ENCODE measurements at places on chromosomes 6 and 20.
A peak's percentile ranks its signal among the peaks of the same experiment; 100 is the strongest.

GRCh38 chr6:56953597-56954402 is 1.1 kb upstream of the BEND6 start:
- DNase-seq = no peak

DNA sequence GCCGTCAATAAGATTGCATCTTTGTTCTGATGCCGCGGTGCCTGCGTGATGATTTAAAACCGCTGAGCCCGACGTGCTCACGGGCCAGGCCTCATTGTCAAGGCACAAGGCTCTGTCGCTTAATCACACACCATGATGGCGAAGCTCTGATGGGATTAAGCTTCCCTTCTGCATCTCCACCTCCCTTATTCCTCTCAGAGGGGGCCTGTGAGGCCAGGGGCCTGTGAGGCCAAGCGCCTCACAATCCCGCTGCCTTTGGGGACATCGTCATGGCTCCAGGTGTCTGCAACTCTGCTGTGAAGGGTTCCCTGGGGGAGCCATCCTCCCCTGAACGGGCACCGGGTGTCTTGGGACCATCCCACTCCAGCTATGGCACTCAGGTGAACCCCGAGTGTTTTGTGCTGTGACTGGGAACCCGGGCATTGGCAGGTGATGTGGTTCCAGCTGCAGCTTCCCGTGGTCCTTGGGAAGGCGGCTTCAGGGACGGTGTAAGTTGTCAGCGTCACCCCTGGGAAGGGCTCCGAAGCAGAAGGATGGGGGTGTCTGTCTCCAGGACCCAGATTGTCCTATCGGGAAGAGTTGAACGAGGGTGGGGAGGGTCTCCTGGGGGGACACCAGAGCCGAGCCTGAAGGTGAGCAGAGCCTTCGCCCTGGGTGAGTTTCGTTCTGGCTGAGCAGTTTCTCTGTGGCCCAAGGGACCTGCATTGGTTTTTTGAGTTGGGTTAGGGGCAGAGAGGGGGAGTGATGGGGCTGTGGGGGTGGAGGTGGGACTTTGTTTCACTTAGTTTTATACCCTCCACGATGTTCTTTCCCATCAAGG is 18.0 kb upstream of the BHLHE23 start:
- DNase-seq = no peak

DNA sequence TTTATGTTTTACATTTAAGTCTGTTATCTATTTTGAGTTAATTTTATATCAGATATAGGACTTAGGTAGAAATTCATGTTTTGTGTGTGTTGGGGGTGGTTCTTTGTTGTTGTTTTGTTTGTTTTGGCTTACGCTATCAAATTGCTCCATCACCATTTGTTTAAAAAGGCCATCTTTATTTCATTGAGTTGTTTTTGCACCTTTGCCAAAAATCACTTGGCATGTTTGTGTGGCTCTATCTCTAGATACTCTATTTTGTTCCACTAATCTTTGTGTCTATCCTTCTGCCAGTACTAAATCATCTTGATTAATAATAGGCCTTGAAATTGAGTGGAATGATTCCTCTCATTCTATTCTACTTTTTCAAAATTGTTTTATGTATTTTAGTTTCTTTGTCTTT is 7.4 kb downstream of the CYP39A1 start:
- DNase-seq = no peak

DNA sequence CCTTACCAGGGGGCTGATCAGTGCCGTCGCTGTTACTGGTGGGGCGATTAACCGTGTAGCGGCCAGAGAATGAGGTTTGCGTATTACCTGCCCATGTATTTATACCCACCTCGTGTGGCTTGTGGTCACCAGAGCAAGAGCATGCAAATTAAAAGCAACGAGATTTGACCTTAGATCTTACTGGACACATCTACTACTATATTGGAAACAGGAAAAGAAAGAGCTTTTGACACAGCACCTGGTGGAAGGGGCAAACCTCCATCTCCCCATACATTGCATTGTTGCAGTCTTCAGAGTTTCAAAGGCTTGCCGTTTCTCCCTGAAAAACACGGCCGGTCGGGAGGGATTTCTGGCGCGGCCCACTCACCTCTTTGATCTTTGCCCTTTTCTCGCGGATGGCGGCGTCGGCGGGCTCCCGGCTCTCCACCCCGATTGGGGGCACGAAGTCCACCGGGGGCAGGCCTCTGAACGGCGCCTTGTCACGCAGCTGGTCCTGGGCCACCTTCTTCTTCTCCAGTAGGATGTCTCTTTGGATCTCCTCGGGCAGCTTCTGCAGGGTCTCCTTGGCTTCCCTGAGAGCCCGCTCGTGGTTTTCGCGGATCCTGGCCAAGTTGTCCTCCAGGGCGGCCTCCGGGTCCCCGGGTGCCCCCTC is 1.3 kb downstream of the MAN1A1 start:
- DNase-seq = peak; percentile 15

DNA sequence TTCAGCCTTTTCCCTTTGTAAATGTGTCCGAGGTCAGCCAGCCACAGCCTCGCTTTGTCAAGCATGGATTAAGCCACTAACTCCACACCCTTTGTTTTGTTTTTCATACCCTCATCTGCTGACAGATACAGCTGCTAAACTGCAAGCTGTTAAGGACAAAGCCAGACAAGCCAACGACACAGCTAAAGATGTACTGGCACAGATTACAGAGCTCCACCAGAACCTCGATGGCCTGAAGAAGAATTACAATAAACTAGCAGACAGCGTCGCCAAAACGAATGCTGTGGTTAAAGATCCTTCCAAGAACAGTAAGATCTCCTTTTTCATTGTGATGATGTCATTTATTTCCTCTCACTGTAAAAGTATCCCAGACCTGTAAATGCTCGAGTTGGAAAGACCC is 269.3 kb downstream of the ARHGAP18 start:
- DNase-seq = peak; percentile 53

DNA sequence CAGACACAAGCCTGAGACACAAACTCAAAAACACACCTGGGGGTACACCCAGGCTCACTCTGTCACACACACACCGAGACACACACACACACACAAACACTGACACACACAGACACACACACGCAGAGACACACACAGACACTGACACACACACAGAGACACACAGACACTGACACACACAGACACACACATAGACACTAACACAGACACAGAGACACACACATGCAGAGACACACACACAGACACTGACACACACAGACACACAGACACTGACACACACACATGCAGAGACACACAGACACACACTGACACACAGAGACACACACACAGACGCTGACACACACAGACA is 14.4 kb upstream of the ABHD16B start:
- DNase-seq = no peak

DNA sequence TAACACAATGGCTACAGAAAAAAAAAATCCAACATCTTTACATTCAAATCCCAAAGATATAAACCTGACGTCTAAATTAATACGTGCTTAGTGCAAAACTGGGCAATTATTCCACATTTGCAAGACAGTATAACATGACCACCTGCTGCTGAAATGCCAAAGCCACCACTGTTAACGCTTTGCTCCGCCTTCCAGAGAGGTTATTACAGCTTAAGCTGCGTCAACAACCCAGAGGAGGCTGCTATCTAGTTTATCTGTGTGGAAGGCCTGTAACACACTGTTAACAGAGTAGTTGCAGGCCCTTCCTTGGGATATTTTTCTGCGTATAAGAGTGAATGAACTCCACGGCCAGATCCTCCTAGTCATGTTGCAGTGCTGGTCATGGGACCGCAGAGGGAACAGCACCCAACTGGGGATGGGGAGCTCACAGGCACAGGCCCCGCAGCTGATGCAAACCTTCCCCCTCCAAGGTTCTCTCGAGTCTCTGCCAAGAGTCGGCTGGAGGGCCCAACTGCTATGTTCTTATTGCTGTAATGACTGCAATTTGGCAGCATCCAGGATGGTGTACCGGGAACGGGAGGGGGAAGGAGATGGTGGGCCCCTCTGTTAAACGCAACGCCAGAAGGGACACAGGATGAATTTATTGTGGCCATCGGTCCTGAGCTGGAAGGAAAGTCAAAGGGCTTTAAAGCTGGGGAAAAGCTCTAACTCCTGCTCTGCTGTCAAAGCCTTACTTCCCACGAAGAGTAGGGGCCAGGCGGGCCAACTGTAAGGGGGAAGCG is 993 bp upstream of the NCOA7 start:
- DNase-seq = peak; percentile 73

DNA sequence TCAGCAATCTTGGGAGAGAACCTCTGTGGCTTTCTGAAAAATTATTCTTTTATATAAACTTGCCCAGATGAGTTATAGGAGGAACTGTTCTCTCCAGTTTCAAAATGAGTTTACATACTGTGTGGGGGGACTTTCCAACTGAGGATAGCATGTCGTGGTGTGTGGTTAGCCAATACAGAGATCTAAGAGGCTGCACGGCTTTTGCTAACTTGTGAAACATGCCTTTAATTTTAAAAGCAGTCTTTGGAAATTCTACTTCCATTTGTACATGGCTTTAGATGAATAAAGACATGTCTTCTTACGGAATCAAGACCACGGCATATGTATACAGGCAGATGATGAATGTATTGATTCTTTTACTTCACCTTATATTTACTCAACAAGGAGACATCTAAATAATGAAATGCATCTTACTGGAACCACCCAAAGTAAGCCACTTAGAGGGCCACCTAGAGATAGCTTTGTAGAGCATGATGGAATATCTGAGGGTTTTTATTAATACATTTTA is 39.8 kb downstream of the HIVEP1 start:
- no peak for DNase-seq

- DNase-seq = no peak
These were observed 295.3 kb upstream of the FOXQ1 start for GRCh38 chr6:1016329-1017302.

GRCh38 chr6:38234141-38234540 is 405.6 kb downstream of the BTBD9 start:
- no peak for DNase-seq

GRCh38 chr6:41741625-41742490 is 5.3 kb downstream of the PGC start:
- DNase-seq = no peak

- no peak for DNase-seq
These were observed 54.7 kb downstream of the SMOC2 start for GRCh38 chr6:168495636-168496035.

- DNase-seq = peak; percentile 32
These were observed 103.1 kb upstream of the SPACA1 start for GRCh38 chr6:87944541-87944954.

GRCh38 chr6:89555806-89556205 is 82.7 kb downstream of the LYRM2 start:
- DNase-seq = no peak

- no peak for DNase-seq
These were observed 29.6 kb downstream of the GSS start for GRCh38 chr20:34925981-34926380.

GRCh38 chr20:62133051-62133845 is 9.9 kb downstream of the PSMA7 start:
- DNase-seq = peak; percentile 45

DNA sequence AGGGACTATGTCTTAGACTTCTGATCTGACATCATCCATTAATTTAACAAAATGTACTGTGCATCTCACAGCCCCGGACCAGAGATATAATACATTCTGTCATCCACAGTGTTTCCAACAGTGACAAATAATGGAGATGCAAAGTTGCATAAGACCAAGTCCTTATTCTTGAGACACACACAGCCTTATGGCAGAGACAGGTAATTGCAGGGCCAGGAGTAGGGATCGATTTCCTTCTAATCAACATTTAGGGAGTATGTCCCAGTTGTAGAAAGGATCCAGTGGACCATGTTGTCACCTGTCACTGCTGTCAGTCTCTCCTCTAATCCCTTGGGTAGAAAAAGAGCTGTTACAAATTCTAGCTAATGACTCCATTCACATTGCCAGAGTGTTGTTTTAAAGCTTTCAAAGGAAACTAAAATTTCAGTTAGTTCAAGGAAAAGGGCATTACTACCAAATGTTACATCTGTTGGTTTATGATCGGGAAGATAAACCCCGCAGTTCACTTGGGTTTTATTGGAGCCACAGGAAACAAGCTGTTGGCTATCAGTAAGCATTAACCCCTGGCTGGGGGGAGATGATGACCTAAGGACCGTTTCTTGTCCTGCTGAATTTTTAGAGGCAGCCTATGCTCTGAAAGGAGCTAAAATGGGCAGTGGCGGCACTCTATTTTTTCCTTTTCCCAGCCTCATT is 111.4 kb upstream of the ATXN1 start:
- no peak for DNase-seq

DNA sequence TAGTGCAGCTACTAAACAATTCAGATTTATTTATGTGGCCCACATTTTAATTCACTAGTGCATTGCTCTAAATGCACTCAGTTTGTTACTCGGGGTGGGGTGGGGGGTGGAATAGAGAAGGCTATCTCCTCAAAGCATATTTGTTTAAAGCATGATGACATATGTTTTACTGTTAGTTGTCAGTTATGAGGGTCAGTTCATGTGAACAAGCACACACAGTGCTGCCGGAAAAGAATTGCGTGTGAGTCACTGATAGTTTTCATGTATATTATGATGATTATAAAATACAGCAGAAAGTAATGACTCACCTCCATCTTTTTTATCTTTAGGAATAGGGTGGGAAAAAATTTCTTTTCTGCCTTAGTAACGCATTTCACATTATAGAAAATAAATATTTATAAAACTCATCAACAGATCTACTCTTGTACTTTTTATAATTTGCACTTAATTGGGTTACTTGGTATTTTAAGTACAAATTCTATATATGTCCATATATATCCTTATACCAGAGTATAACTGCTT is 42.2 kb upstream of the STXBP5 start:
- no peak for DNase-seq

DNA sequence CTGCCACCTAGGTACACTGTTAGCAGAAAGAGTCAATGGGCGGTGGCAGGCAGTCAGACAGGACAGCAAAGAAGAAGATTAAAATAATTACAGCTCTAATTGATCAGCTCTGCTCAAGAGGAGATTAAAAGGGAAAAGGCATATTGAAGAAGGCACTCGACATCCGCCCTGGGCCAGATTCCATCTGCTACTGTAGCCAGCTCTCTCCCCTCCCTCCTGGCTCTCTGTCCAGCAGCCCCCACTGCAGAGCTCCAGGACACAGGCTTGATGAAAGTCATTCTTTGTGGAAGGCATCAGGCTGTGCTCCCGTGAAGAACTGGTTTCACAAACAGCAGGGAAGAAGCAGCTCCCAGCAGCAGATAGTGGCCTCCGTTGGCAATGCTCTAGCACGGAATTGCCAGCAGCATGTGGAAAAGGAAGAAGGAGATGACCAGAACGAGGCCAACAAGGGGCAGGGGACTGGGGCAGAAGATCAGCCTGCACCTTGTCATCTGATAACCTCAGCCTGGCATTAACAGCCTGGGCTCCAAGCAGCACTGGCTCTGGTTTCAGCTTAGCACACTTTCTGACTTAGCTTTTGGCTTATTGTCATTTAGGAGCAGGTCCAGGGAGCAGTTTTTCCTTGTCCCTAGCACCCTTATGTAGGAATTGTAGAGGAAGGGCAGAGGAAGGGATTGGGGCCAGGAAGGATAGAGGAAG is 465.9 kb downstream of the KIF16B start:
- DNase-seq = no peak

- DNase-seq = no peak
These were observed 166.1 kb upstream of the CST7 start for GRCh38 chr20:24782801-24783630.

DNA sequence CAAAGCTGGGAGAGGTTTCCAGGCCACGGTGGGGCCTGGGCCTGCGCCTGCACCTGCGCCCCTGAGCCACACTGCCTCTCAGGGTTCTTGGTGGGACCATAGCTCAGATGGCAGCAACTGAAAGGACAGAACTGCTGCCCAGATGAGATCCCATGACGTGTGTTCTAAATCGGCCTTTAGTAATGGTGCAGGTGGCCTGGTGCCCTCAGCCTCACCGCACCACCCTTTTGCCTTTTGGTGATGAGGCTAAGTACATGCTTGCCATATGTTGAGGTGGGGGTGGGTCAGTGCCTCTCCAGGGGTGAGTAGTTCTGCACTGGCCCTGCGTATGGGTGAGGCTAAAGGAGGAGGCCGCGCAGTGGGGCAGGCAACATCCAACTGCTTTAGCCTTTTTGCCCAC is 7.4 kb downstream of the PSMG4 start:
- DNase-seq = no peak

All from adrenal gland (tissue), 19 donors.